ENCODE measurements at places on chromosomes 1 and 21. TPM values are rescaled to one million over a fixed set of nuclear protein-coding genes. Genes with fewer than 3 reads are reported as not detected.
A peak's percentile ranks its signal among the peaks of the same experiment; 100 is the strongest.

DNA sequence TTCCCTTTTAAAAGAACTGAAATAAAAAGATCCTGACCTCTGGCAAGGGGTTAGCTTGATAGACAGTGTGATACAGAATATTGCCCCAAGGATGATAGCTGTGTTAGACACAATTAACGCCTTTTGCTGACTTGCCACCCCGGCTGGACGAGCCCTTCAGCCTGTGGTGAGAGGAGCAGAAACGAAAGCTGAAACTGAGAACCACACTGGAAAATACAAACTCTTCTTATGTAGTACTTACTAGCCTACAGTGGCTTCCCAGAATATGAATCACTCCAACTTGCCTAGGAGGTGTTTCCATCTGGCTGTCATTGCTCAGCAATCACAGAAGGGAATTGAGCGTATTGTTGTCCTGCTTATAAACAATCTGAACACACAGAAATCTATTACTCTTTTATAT, 22.9 kb downstream of the SAMSN1 start:
- DNase-seq, result peak; percentile 8

DNA sequence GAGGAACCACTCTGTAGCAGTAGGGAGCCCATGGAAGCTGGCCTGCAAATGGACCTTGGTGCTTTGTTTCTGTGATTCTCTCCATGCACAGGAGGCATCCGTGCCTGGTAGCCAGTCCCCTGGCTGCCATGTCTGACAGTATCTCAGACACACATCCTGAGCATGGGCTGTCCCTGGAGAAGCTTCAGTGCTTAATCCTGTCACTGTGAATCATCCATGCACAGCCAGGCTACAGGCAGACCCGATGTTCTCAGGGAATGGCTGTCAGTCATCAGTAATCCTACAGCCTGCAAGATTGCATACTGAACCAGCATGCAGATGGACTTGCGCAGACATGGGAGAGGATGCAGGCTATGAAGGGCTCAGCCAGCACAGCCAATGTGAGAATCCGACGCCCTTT, 606.3 kb upstream of the PLXNA2 start:
- no peak for DNase-seq

DNA sequence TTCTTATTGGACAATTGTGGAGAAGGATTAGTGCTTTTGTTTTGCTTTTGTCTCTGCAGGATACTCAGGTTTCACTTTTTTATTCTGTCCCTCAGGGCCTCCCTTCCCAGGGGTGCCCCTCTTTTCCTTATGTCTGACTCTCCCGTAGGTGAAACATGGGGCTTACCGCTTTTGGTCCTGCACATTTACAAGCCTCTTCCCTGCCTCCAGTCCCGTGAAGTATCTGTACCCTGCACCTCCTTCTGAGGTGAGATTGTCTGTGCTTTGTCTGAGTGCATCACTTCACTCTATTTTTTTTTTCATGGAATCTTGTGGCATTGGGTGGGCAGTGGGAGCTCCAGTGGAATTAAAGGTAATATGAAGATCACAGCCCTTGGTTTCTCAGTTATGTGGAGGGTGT, 758.1 kb upstream of the TPTE start:
- no peak for DNase-seq

DNA sequence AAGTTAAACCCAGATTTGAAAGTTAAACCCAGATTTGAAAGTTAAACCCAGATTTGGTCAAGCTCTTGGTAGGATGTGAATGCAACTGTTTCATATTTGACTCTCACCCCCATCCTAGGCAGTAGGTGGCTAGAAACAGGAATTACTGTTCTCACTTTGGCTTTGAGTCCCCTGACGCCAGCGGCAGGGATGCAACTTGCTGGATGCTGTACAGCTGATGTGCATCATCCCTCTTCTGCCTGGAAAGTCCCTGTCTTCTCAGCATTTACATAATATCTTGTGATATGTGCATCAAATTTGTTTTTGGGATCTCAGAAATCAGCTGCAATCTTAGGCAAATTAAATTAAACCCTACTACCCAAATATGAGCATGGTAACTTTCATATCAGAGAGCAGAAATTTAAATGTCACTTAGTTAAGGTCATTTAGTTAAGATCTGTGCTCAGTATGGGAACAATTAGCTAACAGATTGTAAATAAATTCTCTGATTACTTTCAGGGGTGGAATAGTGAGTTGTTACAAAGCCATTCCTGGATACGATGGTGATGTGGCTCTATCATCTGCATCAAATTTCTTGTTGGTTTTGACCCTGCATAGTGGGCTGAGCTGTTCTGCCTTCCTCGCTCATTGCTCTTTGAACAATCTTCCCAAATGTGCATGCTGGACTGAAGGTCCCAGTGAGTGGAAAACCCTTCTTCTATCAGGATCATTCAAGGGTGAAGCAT, 6.8 kb upstream of the HAO2 start:
- no peak for DNase-seq

GRCh38 chr21:21241391-21241790, 243.2 kb downstream of the NCAM2 start:
- DNase-seq, result no peak

DNA sequence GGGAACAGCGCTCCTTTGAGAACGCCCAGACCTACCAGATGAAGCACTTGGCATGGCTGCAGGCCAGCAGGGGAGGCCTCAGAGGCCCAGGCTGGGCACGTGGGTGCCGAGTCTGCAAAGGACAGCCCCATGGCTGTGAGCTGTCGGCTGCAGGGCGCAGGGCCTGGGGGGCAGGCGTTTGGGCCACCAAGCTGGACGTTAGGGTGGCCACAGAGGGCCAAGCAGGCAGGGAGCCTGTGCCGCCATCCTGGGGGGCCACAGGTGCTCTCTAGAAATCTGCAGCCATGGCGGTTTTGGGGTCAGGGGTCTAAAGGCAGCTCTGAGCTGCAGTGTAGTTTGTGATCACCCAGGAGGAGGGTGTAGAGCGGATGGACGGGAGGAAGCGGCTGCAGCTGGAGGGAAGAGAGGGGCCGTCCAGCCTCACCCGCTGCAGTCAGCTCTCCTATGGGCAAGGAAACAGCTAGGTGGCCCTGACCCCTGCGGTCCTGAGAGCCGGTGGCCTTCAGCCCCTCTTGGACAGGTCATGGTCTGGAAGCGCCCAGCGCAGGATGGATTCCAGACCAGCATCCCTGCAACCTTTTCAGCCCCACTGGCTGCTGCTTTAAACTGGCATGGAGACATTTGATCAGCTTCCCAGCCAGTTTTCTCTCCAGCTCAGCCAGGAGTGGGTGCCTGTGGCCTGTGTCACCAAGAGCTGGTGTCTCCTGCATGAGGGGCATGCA, 11.0 kb downstream of the IBA57 start:
- no peak for DNase-seq

DNA sequence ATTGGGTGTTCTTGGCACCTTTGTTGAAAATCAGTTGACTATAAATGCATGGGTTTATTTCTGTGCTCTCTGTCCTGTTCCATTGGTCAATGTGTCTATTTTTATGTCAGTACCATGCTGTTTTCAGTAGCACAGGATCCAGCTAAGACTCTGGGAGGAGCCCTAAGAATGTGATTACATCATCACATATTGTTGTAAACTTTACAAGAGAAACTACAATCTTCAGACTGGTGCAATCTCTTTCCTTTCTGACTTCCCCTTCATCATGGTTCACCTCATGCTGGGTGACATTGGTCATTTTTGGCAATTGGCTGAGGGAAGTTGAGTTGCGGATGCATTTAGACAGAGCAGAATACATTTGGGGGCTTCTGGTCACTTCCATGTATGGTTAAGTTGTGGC, 88.4 kb downstream of the C21orf91 start:
- DNase-seq, result peak; percentile 47

GRCh38 chr1:29646161-29646775, 409.9 kb downstream of the PTPRU start:
- DNase-seq, result no peak

DNA sequence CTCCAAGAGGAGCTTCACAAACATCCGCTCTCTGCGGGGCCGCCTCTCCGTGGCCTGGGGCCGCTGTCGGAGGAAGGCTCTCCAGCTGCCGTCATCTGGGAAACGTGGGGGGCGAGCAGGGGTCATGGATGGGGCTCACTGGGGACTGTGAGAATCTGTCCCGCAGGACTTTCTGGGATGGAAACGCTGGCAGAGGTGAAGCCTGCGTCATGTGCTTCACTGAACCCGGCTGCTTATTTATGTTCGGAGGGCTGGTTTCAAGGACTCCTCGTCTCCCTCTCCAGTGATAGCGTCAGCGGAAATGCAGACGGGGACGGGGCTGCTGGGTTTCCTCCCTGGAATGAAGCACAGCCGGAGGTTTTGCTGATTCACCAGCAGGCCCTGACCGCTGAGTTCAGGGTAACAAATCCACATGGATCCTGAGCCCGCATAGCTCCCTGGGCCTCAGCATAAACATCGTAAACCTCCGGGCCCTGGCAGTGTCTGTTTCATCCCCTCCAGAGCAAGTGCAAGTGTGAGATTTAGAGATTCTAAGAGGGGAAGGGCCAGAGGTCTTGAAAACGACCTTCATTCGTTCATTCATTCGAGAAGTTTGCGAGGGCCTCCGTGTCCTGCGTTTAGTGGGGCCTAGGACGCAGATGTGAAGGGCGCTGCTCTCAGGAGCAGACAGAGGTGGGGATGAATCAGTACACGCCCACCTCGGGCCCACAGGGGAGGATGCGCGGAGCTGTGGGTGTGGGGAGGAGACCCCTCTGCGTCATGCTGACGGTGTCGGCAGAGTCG, 7.0 kb upstream of the POFUT2 start:
- peak; percentile 97 for DNase-seq

GRCh38 chr1:17572264-17572985, 32.9 kb downstream of the ARHGEF10L start:
- no peak for DNase-seq

GRCh38 chr21:24280596-24280995, 1326.7 kb downstream of the MRPL39 start:
- peak; percentile 51 for DNase-seq

DNA sequence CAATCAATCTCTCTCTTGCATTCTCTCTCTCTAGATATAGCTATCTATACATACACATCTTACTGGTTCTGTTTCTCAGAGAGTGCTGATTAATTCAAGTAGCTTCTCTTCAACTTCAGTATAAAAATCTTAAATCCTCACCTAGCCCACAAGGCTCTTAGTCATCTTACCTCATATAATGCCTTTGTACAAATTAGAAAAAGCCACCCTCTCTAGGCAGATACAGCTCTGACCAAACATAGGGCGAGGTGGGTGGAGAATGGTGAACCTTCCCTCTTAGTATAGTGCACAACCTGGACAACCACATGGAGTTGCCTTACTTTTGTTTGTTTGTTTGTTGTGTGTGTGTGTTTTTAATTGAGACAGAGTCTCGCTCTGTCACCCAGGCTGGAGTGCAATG, 5.1 kb upstream of the INAVA start:
- DNase-seq, result no peak

DNA sequence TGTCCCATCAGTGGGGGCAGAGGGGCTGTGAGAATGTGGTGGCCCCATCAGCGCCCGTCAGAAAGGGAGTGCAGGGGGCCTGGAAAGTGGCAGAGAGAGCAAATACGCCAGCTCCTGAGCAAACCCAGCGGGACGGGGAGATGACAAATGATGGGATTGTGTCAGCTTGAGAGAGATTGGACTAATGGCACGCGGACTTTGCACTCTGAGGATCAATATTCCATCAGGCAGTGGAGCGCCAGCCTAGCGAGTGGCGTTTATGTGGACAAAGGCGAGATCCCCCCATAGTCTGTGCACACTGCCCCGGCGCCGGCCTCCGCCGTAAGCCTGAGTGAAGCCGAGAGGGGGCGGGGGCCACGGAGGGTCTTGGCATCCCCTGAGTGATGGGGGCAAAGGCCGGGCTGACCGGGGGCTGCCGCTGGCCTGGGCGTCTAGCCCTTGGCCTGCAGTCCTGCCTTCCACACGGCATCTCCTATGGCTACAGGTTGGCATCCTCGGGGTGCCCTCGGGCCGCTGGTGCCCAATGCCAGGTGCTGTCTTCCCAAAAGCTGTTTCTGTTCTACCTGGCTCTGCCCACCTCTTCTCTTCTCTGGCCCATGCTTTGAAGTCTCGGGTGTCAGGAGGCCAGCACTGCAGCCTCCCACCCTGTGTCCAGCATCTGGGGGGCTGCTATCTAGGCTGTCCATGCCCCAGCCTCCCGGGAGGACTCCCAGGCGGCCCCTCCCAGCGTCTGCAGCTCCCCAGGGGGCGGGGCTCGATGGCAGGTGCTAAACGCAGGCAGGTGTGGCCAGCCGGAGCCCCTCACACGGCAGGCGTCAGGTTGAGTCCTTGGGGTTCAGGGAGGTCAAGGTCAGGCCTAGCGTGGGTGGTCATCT, 46.5 kb downstream of the PRDM16 start:
- DNase-seq, result no peak

DNA sequence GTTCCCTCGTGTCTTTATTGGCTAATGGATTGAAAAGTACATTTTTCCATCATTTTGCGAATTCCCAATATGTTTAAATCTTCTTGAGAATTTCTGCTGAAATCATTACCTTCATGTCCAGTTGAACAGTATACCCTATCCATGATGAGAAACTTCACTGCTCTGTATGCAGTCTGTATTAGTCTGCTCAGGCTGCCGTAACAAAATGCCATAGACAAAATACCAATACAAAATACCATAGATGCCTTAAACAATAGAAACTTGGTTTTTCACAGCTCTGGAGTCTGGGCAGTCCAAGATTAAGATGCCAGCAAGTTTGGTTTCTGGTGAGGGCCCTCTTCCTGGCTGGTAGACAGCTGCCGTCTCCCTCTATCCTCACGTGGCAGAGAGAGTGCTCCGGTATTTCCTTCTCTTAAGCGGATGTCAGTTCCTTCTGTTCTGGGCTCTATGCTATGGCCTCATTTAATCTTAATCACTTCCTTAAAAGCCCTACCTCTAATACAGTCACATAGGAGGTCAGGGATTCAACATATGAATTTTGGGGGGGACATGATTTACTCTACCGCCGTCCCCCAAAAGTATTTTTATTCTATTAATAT, 27.0 kb downstream of the CXADR start:
- DNase-seq, result no peak

- no peak for DNase-seq
These were observed 73.8 kb downstream of the CDC42BPA start for GRCh38 chr1:227244339-227245118.

The RAB3B gene
- 0.43 TPM for total RNA-seq

The FAAH gene
- total RNA-seq, result 0.64 TPM

The NTMT2 gene
- total RNA-seq, result not detected

The MEX3A gene
- 4.5 TPM for total RNA-seq

The TMEM125 gene
- not detected for total RNA-seq

The PLA2G5 gene
- not detected for total RNA-seq

The CFHR5 gene
- total RNA-seq, result not detected

The TRIM67 gene
- total RNA-seq, result not detected

The NPHP4 gene
- 12.0 TPM for total RNA-seq

The PCP4L1 gene
- not detected for total RNA-seq

The ST7L gene
- 16.0 TPM for total RNA-seq
